ENCODE measurements at places on chromosomes 13 and 19.

DNA sequence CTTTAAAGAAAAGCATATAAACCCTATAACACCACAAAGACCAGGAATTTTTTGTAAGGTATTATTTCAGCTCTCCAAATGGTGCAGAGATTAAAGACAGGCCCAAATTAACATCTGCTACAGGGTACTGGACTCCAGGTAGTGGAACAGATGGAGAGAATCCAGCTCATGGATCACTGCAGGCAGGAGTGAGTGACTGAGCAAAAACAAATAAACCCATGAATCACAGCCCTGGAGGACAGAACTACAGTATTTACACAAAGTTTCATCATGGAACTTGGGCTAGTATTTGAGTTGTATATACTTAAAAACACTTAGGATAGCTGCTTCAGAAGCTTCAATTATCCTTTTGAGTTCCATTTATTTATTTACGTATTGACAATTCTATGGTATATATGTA lies 132.8 kb upstream of the SPRY2 start:
- DNase-seq, result peak; percentile 87

DNA sequence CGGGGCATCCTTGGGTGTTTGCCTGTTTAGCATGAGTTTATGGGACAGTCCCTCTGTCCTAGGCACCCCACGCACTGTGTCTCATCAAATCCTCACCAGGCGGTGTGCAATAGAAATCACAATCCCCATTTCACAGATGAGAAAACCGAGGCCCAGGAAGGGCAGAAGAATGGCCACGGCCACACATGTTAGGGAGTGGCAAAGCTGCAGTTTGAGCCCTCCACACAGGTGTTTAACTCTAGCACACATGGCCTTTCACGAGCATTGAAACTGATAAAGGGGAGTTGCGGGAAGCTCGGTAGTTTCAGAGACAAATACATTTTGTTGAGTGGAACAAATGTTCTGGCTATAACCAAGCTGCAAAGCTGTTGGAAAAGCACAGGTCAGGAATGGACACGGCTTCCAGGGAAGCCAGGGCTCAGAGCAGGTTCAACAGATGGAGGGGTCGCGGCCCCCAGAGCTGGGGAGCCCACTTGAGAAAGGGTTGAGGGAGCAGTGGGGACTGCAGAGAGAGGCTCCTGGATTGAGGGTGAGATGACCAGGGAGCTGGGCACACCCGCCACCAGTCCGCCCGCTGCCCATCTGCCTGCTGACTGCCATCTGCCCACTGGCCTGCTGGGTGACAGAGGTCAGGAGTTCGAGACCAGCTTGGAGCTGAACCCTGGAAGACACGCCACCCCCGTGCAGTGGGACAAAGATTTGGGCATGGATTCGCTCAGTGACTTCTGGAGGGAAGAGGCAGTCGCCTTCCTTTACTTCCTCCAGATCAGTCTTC lies 154.7 kb downstream of the URI1 start:
- DNase-seq, result no peak

- no peak for DNase-seq
These were observed 78.3 kb upstream of the PEG3 start for GRCh38 chr19:56918682-56919307.

DNA sequence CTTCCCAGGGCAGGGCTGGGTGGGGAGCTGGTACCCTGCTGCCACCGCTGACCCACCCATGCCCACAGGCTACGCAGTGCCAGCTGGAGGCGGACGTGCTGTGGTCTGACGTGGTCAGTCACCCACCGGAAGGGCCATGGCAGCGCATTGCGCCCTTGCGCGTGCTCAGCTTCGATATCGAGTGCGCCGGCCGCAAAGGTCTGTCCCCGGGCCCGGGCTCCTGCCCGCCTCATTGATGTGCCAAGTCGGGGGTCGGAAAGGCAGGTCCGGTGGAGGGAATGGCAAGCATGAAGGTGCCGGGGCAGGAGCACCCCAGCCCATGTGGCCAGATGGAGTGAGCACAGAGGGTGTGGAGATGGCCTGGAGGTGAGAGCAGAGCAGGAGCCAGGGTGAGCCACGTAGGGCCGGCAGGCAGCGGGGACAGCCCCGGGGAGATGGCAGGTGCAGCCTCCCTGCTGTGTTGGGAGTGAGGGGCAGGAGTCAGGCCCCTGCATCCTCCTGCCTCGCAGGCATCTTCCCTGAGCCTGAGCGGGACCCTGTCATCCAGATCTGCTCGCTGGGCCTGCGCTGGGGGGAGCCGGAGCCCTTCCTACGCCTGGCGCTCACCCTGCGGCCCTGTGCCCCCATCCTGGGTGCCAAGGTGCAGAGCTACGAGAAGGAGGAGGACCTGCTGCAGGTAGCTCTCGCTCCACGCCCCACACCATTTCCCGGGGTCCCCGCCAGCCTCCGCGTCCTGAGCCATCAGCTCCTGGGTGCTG lies 16.0 kb upstream of the SPIB start:
- no peak for DNase-seq

DNA sequence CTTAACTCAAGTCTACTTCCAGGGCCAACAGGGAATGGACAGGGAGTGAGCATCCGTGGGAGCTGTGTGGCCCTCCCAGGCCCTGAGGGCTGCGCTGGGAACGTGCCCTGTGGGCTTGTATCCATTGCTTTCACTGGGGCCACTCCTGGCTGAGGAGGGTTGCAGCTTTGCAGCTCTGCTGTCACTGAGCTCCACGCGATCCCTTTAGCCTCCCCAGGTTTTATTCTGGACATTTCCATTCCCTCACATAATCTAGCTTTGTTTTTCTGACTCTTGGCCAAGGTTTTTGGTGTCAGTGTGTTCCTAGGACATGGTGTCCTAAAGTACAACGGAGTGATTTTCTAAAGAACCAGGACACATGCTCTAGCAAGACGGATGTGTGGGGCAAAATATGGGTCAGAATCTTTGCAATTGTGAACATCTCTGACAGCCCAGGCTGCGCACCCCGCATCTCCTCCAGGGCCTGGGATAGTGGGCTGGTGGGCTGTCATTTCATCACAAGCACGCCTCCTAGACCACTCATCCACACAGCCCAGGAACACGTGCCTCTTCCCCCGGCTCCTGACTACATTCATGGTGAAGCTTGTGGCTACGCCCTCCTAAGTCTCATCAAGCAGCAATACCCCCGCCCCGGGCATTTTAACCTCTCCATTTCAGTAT lies 28.0 kb downstream of the GGACT start:
- no peak for DNase-seq
